Heart left ventricle (tissue), 16 donors: ENCODE measurements at places on chromosomes 11 and 22. TPM values are rescaled to one million over a fixed set of nuclear protein-coding genes. Genes with fewer than 3 reads are reported as not detected.

RIMBP3B gene
- total RNA-seq = not detected

SMTNL1 gene
- not detected for total RNA-seq

PAMR1 gene
- total RNA-seq = 12.8 TPM

NRIP3 gene
- total RNA-seq = 0.58 TPM

DDX17 gene
- total RNA-seq = 149 TPM

GRCh38 chr11:109421981-109422869, at the start of gene C11orf87:
Gene C11orf87 (plus strand): TSS chr11:109422190. CDS start chr11:109423634, 1,444 bp downstream.
- no peak within 1 kb of the TSS for H3K27ac ChIP-seq
- H3K4me1 ChIP-seq = peaks cover 11% of the 10 kb centered on the region
- peak within 1 kb of the TSS; percentile 32 for H3K4me3 ChIP-seq
- H3K36me3 ChIP-seq = no peaks in the 10 kb centered on the region

DNA sequence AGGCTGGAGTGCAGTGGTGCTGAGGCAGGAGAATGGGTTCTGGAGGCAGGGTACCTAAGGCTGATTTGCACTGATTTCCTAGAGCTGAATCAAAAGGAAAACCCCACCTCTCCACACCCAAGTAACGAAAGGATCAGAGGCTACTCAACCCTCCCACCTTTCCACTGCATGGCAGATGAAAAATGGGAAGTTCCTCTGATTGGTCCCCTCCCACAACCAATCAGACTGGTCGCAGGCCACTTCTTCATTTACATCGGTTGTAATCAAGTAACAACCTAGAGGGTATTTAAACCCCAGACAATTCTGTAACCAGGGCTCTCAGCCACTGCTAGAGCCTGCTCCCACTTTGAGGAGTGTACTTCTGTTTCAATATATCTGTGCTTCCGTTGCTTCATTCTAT, 18.6 kb upstream of the PARVB start:
- H3K36me3 ChIP-seq = no peaks in the 10 kb centered on the region
- H3K27ac ChIP-seq = no peak overlapping the region
- no peaks in the 10 kb centered on the region for H3K27me3 ChIP-seq
- no peak for DNase-seq
- H3K4me3 ChIP-seq = no peak overlapping the region

GRCh38 chr22:33104147-33104854, 46.1 kb upstream of the SYN3 start:
- H3K4me3 ChIP-seq = no peak overlapping the region
- no peaks in the 10 kb centered on the region for H3K36me3 ChIP-seq
- no peaks in the 10 kb centered on the region for H3K27me3 ChIP-seq
- no peak overlapping the region for H3K27ac ChIP-seq

DNA sequence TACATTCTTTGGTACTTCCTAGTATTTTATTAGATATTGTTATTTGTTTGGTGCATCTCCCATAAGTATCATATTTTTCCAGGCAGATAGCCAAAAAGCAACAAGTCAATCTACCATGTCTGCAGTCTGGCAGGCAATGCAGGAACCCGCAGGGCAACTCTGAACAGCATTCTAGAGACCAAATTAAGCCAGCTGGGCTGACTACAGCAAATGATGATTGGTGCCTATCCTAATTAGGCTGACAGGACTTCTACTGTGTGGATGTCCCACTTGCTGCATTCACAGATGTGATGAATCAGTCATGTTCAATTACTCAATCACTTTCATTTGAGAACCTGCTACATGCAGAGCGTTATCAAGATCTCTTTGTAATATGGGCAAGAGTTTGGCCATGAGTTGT, 40.3 kb upstream of the AMOTL1 start:
- no peaks in the 10 kb centered on the region for H3K27me3 ChIP-seq
- DNase-seq = no peak
- no peak overlapping the region for H3K4me3 ChIP-seq
- H3K4me1 ChIP-seq = peaks cover 14% of the 10 kb centered on the region

DNA sequence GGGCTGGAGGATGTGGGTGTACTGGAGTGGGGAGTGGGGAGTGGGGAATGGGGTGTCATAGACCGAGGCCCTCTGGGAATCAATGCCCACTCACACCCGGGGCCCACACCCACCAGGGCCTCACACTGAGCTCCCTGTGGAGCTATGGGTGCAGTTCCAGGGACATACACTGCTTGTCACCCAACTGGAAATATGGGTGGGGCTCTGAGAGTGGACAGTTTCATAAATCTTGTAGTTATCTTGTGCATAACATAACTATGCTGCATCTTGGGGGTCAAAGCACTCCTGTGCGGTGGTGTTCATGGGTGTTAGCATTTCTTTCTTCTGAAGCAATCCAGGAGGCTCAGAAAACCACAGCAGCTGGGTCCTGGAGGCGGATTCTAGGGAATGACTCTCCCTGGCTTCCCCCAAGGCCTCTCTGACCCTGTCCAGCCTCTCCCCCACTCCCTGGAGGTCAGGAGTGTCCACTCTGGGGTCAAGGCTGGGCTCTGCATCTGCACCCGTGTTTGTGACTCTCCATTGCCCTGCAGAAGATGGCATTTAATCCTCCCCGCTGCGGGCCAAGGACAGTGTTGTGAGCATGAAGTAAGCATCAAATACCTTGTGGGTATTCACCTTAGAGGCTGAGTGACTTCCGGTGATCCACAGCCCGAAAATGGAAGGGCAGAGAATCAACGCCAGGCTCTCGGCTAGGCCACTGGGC, 172.5 kb downstream of the CTTN start:
- no peak overlapping the region for H3K27ac ChIP-seq
- no peak overlapping the region for H3K4me3 ChIP-seq
- H3K27me3 ChIP-seq = no peaks in the 10 kb centered on the region
- H3K4me1 ChIP-seq = no peaks in the 10 kb centered on the region
- no peak for DNase-seq
- H3K36me3 ChIP-seq = no peaks in the 10 kb centered on the region

DNA sequence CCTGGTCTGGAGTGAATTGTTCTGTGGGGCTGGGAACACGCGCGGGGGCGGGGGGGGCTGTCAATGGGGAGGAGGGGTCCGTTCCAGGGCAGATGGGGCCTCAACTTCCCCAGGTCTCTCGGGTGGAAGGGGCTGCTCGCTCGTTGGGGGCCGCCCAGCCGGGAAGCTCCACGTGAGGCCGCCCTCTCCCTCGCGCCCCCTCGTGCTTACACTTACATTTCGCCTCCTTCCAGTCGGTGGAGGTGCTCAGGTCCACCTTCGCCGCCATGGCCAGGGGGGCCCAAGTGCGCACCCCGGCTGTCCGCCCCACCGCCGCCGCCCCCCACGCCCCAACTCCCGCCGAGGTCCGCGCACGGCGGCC, 452 bp downstream of the MACROD1 start:
- peak; percentile 33 for DNase-seq
- no peaks in the 10 kb centered on the region for H3K36me3 ChIP-seq
- peaks cover 20% of the 10 kb centered on the region for H3K4me1 ChIP-seq

GRCh38 chr11:59212744-59213631, at the start of gene MPEG1:
Gene MPEG1 (minus strand): TSS chr11:59212927. CDS start chr11:59212865, 62 bp downstream.
- no peaks in the 10 kb centered on the region for H3K36me3 ChIP-seq
- H3K27me3 ChIP-seq = no peaks in the 10 kb centered on the region
- H3K27ac ChIP-seq = no peak within 1 kb of the TSS
- no peak for DNase-seq

GRCh38 chr11:2306877-2307500, 5.2 kb downstream of the TSPAN32 start:
- peaks cover 48% of the 10 kb centered on the region for H3K4me1 ChIP-seq
- H3K36me3 ChIP-seq = no peaks in the 10 kb centered on the region
- no peak for DNase-seq
- peak overlapping the region; percentile 30 for H3K27ac ChIP-seq
- no peak overlapping the region for H3K4me3 ChIP-seq
- H3K27me3 ChIP-seq = no peaks in the 10 kb centered on the region

DNA sequence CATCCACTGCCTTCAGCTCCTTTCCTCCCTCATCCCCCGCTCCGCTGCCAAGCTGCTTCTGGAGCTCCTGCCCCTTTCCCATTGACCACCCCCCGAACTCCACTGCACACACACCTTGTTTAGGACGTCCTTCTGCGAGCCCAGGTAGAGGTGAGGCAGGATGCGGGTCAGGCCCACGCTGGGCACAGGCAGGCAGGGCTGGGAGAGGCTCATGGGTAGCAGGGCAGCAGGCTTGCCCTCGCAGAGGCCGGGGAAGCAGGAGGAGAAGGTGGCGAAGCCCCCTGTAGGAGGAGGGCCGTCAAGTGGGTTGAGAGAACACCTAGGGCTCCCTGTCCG, 13.3 kb downstream of the DUSP8 start:
- H3K27me3 ChIP-seq = no peaks in the 10 kb centered on the region
- H3K4me1 ChIP-seq = peaks cover 26% of the 10 kb centered on the region
- H3K4me3 ChIP-seq = no peak overlapping the region
- no peaks in the 10 kb centered on the region for H3K36me3 ChIP-seq

- H3K4me1 ChIP-seq = no peaks in the 10 kb centered on the region
- no peak overlapping the region for H3K4me3 ChIP-seq
- H3K27ac ChIP-seq = no peak overlapping the region
- no peak for DNase-seq
- H3K36me3 ChIP-seq = no peaks in the 10 kb centered on the region
Measured at GRCh38 chr22:19260804-19261203, 30.7 kb downstream of the CLTCL1 start.

DNA sequence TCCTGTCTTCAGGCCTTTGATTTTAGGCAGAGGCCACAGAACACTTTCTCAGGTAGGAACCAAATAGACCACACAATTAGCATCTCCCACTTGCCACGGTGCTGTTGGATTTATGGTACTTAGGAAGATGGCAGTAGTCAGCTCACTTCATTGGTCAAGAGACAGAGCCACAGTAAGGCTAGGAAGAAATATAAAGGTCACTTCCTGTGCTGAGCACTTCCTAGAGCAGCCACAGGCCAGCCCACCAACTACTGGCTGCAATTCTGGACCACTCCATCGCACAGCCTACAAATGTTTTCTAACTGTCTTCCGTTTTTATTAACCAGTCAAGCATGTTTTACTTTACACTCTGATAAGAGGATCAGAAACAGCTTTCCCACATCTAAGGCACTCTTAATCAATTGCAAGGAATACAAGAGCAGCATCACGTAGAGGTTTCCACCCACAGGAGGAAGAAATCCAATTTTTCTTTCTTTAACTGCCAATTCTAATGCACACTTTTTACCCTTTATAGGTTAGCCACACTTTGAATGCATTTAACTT, 54.7 kb downstream of the ABTB2 start:
- H3K27me3 ChIP-seq = no peaks in the 10 kb centered on the region
- no peak overlapping the region for H3K27ac ChIP-seq
- peaks cover 18% of the 10 kb centered on the region for H3K4me1 ChIP-seq
- DNase-seq = no peak
- H3K4me3 ChIP-seq = no peak overlapping the region

DNA sequence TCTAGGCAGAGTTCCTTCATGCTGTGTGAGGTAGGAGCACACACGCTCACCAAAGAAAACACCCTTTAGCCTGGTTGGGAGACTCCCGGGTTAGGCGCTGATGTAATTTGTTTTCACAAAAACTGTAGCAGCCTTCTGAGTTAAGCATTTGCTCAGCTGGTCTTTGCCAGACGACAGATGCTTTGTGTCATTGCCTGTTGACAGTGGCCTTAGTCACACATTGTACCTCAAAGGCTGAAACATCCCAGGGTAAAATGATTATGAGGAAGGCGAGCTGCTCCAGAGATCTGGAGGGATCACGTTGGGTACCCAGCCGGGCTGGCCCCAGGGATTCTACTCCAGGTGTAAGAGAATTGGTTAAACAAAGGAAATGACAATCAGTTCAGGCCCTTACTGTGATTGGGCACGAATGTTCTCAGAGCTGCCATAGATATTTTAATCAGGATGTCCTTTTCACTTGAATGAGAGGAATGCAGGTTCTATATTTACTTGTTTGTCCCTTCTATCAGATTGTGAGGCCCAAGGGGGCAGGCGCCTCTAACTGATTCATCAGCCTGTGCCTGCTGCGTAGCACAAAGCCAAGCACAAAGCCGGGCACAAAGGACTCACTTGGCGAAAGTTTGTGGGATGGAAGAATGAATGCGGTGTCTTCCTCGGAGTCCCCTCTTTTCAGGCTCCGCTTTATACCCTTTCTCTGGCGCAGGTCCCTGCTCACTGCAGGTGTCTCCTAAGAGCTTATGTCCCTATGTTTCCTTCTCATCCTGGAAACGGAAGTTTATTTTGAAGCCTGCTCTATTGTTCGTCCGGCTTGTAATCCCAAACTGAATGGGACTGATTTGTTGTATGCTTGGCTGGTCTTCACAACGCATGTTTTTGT, 47.1 kb downstream of the ADM start:
- H3K4me1 ChIP-seq = peaks cover 24% of the 10 kb centered on the region
- H3K36me3 ChIP-seq = no peaks in the 10 kb centered on the region
- H3K27ac ChIP-seq = peak overlapping the region; percentile 76
- peak; percentile 76 for DNase-seq
- H3K4me3 ChIP-seq = no peak overlapping the region
- H3K27me3 ChIP-seq = no peaks in the 10 kb centered on the region

GRCh38 chr11:83195649-83196048, 2.1 kb downstream of the ANKRD42 start:
- no peaks in the 10 kb centered on the region for H3K4me1 ChIP-seq
- peaks cover 27% of the 10 kb centered on the region for H3K36me3 ChIP-seq
- DNase-seq = no peak
- H3K27me3 ChIP-seq = no peaks in the 10 kb centered on the region
- no peak overlapping the region for H3K27ac ChIP-seq
- H3K4me3 ChIP-seq = no peak overlapping the region

DNA sequence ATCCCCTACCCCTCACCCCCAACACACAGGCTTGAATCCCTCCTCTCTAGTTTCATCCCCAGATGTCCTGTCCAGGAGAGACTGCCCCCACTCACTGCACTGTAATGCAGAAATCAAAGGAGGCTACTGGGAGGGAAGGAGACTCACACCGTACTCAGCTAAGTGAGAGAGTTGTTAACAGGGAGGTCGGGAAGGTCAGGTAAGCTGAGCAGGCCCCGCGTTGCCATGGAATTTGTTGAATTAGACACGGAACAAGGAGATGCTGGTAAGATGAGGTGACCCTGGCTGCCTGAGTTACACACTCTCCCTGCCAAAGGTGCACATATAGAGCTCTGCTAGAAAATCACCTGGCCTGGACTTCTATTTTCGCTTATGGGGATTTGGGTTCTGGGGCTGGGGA, 197.9 kb downstream of the NXPE2 start:
- no peaks in the 10 kb centered on the region for H3K27me3 ChIP-seq
- no peak overlapping the region for H3K4me3 ChIP-seq
- no peaks in the 10 kb centered on the region for H3K4me1 ChIP-seq
- no peak for DNase-seq
- H3K27ac ChIP-seq = no peak overlapping the region

GRCh38 chr11:129853518-129854231, 38.0 kb downstream of the TMEM45B start:
- no peaks in the 10 kb centered on the region for H3K27me3 ChIP-seq
- DNase-seq = no peak
- H3K36me3 ChIP-seq = no peaks in the 10 kb centered on the region
- H3K4me1 ChIP-seq = peaks cover 2% of the 10 kb centered on the region

- H3K4me1 ChIP-seq = no peaks in the 10 kb centered on the region
- no peak overlapping the region for H3K4me3 ChIP-seq
- H3K27me3 ChIP-seq = no peaks in the 10 kb centered on the region
- no peak for DNase-seq
- H3K27ac ChIP-seq = no peak overlapping the region
Measured at GRCh38 chr22:49366437-49366836, 461.2 kb downstream of the BRD1 start.
